ENCODE measurements at places on chromosomes 2 and 18.

DNA sequence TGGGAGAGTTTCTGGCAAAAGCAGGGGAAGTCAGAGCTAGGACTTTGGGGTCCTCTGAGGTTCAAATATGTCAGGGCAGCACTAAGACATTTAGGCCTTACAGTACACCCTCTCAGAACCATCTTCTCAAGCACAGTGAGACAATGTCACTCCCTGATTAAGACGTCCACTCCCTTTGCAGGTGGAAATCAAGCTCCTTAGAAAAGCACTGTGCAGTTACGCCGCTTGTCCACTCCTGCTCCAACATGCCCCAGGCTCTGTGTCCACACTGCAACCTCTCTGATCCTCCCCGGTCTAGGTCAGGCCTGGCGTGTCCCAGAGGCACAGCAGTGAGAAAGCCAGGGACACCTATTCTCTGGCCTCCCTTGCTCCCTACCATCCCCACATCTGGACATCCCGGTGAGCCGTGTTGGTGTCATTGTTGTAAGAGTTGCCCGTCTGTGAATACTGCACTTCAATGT is 528.6 kb upstream of the ID2 start:
- no peak for DNase-seq

- DNase-seq: no peak
Measured at GRCh38 chr2:217429981-217430500, 570.2 kb upstream of the TNP1 start.

GRCh38 chr2:191864628-191865374 is 17.9 kb upstream of the CAVIN2 start:
- no peak for DNase-seq

GRCh38 chr2:69715964-69716363 is 26.0 kb upstream of the ANXA4 start:
- DNase-seq: no peak

DNA sequence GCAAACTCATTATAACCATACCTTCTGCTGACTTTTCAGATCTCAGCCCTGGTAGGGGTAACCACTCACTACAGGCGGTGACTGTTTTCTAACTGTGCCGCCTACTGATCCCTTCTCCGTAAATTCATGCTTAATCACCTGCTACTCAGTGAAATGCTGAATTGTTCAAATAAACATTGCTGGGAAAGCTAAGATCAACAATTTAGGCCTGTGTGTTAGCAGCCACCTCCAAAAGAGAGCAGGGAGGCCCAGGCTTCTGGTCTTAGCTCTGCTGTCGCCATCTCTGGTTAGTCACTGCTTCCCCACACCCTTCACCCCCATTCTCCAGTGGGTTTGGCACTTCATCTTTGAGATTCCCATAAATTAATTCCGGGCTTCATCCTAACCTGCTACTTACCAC is 21.8 kb upstream of the NT5C1B start:
- no peak for DNase-seq

- no peak for DNase-seq
Measured at GRCh38 chr2:96929245-96929925, 57.0 kb downstream of the FAM178B start.

DNA sequence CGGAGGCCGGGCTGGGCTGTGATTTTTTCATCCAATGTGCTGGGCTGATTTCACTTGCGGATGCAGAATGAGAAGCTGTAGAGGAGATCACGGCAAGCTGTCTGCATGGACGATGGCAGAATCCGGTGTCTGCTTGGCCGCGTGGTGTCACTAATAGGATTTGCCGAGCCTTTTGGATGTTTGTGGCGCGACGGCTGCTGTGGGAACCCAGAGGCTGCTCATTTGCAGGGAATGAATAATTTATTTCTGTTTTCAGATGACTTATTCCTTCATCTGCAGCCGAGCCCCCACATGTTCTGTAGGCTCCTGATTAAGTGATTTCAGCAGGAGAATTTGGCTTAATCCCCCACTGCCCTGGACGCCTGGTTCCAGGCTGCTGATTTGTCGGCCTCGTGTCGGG is 62.6 kb downstream of the ODC1 start:
- DNase-seq: no peak

Data from NCI-H1092 (cell line).